ENCODE measurements at places on chromosomes 11 and 22. TPM values are rescaled to one million over a fixed set of nuclear protein-coding genes. Genes with fewer than 3 reads are reported as not detected.

Gene PLAAT4
- 8.2 TPM for polyA plus RNA-seq

Gene UPK3A
- 1.5 TPM for polyA plus RNA-seq

Gene OR52I1
- not detected for polyA plus RNA-seq

Gene ACR
- 0.38 TPM for polyA plus RNA-seq

Gene SERHL2
- 8.2 TPM for polyA plus RNA-seq

Gene THY1
- polyA plus RNA-seq: 65.2 TPM

Gene OR8A1
- 0.05 TPM for polyA plus RNA-seq

Gene DEPDC7
- 8.6 TPM for polyA plus RNA-seq

Gene GAB4
- polyA plus RNA-seq: not detected
